ENCODE measurements at places on chromosomes 1 and 21. TPM values are rescaled to one million over a fixed set of nuclear protein-coding genes. Genes with fewer than 3 reads are reported as not detected.

DNA sequence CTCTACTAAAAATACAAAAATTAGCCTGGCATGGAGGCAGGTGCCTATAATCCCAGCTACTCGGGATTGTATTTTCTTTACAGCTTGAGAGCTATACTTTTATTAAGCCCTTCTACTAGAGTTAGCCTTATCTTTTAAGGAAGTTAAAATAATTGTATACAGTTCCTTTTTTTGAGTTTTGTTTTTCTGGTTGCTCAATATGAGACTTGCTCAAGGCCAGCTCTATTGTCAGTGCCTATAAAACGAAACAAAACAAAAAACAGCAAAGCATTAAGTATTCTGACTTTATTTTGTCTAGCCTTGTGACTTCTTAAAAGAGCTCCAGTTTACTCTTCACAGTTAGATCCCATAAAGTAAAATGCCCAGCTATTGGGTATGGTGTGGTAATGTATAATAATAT, 17.2 kb downstream of the PKN2 start:
- no peak for DNase-seq

DNA sequence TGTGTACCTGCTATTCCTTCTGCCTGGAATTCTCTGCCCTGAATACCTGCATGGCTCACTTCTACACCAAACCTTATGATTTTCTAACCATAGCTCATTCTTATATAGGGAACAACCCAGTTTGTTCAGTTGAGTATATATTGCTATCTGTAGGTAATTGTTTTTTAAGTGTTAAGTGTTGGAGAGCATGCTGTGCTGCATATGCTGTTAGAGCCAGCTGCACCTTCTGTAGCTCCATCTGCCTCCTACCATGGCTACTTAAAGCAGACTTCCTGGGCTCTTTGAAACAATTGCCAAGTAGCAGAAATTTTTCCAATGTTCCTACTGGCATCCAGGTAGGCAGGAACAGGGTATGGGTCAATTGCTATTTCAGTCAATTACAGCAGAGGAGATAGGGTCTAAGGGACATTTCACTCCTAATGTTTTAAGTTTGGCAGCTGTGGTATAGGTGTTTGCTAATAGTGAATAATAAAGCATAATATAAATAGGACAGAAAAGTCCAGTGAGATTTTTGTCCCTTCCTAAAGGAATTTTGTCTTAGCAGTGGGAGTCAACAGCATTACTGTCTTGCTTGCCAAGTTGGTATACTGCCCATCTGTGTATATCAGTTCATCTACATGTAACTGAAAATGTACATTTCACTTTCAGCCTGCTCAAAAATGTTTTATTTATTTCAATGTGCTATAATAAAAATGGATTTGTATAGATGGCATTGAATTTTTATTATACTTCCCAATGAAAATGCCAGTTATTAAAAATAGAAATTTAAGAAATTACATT, 34.0 kb upstream of the C1orf115 start:
- no peak for DNase-seq

- no peak for DNase-seq
Observed at GRCh38 chr1:162550925-162551324, 10.6 kb upstream of the UAP1 start.

- no peak for DNase-seq
Observed at GRCh38 chr1:55522353-55522903, 307.3 kb upstream of the USP24 start.

GRCh38 chr1:223234170-223234514, 91.1 kb upstream of the TLR5 start:
- DNase-seq = no peak

GRCh38 chr21:31383770-31384169, 39.7 kb upstream of the TIAM1 start:
- no peak for DNase-seq

GRCh38 chr1:11664336-11665065, 501 bp downstream of the FBXO6 start:
- DNase-seq = no peak

GRCh38 chr1:232184561-232185530, 445.1 kb downstream of the SIPA1L2 start:
- DNase-seq = no peak

DNA sequence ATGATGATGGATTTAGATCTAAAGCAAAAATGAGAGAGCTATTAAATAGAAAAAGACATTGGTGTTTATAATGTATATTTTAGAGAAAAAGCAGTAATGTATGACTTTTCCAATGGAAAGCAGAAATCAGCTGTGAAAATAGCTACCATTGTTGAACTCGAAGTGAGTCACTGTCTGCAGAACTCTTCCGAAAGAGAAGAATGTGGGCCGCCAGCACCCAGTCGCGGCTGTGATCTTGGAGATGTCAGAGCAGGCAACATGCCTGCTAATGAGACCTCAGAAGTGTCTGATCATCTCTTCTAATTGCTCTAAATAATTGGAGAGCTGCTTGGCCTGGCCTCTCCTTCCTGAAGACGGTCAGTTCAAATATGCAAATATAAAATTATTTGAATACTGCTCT, 333.6 kb upstream of the RUNX1 start:
- DNase-seq = no peak

- DNase-seq = no peak
Observed at GRCh38 chr21:27268290-27268689, 301.4 kb upstream of the ADAMTS5 start.

HP1BP3 gene
- polyA plus RNA-seq = 169 TPM

ITLN1 gene
- not detected for polyA plus RNA-seq

CAMK2N1 gene
- polyA plus RNA-seq = 35.8 TPM

SELP gene
- not detected for polyA plus RNA-seq

All from A549 (cell line).